ENCODE measurements at places on chromosomes 1 and 21.

GRCh38 chr1:246146804-246147523 lies 360.1 kb downstream of the SMYD3 start:
- no peak for DNase-seq

- DNase-seq, result no peak
Measured at GRCh38 chr1:56535362-56535761, 44.0 kb downstream of the PLPP3 start.

DNA sequence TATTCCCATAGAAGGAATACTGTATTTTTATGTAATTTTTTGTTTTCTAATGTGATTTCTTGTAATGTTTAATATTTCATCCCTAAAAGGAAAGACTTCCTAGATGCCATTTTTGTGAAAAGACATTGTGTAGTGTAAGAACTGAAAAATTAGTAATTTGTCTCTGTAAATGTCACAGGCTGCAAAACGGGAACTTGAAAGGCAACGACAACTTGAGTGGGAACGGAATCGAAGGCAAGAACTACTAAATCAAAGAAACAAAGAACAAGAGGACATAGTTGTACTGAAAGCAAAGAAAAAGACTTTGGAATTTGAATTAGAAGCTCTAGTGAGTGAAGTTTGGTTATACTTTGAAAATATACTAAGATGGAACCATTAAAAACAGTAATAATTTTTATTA lies 132.2 kb downstream of the ITSN1 start:
- DNase-seq, result no peak

- no peak for DNase-seq
Measured at GRCh38 chr1:55047611-55048010, 8.3 kb downstream of the PCSK9 start.

GRCh38 chr1:70820396-70820795 lies 227.2 kb downstream of the PTGER3 start:
- DNase-seq, result no peak

DNA sequence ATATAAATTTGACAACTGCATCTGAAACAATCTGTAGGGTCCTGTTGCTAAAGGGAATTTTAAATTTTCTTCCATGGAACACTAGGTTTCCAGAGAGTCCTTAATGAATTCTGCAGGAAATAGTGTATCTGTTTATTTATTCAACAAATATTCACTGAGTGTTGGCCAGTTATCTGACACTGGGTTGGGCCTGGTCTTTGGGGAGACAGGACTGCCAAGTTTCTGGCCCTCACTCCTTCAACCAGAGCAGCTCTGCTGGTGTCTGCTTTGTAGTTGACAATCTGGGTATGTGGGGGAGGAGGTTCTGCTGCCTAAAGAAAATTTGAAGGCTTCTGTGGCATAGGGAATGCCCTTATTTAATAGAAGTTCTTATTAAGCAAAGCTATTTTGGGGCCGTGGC lies 26.1 kb upstream of the HUNK start:
- no peak for DNase-seq

DNA sequence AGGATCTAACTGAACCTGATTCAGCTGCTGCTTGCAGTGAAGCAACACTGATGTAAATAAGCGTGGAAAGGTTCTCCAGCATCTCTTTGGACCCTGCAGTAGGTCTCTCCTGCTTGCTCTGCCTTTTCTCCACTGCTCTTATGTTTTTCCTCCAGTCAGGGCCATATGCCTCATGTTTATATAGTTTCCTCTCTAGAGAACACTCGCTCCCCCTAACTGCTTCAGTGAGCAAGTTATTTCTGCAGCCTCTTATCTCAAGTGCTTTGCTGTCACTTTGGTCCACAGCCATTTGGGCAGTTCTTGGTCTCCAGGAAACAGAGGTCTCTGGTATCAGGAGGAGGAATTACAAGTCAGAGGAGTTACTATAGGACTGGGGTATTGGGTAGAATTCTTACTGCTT lies 5.3 kb downstream of the PRUNE1 start:
- no peak for DNase-seq

GRCh38 chr21:41008974-41009373 lies 159.0 kb upstream of the BACE2 start:
- DNase-seq, result no peak

DNA sequence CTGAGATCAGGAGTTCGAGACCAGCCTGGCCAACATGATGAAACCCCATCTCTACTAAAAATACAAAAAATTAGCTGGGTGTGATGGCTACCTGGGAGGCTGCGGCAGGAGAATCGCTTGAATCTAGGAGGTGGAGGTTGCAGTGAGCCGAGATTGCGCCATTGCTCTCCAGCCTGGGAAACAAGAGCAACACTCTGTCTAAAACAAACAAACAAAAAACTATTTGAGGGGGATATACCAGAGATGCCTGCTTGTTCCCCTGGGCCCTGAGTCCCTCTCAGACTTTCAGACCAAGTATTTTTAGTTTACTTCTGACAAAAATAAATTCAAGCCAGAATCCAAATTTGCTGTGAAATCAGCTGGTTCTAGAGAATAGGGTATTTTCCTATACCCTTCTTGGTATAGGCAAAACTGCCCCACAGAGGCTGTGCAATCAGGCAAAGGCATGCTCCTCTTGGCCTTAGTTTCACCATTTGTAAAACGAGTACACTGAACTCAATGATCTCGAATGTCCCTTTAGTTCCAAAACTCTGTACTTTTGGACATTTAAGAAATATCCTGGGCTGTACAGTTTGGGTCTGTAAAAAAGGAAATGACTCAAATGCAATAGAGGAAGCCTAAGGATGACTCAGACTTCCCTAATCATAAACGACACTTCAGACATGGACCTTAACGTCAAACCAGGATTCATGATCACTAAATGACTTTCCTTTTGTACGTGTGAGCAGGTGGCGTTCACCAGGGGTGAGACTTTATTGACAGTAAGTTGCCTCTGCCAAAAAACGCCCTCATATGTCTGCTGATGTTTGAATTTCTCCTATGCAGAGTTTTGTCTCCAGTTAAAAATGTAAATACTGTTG lies 16.1 kb downstream of the ENSA start:
- peak; percentile 79 for DNase-seq

DNA sequence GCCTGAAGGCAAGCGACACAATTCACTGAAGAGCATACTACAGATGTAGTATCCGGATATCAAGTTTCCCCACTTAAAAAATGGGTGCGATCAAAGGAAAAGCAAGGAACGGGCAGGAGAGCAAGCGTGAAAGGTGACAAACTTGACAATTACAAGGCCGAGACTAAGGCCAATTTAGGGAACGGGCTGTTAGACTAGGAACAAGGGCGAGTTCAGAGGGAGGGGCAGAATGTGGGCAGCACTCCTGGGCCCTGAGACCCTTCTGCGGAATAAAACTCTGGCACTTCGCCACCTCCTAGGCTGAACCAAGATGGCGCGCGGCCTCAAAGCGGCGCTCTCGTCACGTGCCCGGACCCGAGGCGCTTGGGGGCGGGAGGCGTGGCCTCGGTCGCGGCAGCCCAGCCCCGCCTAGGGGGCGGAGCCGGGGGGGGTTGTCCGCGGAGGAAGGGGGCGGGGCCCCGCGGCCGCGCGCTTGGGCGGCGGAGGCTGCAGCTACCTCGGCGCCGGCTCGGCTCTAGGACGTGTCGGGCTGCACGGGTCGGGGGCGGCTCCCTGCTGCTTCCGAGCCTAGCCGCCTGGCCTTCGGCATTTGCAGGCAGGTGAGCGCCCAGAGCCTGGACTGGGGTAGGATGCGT lies at the start of gene PPFIA4:
TSS of gene PPFIA4 (plus strand) at position 461 of the 635 bp plus-strand sequence. CDS start 12,518 bp downstream, outside the sequence.
- DNase-seq, result peak; percentile 91

DNA sequence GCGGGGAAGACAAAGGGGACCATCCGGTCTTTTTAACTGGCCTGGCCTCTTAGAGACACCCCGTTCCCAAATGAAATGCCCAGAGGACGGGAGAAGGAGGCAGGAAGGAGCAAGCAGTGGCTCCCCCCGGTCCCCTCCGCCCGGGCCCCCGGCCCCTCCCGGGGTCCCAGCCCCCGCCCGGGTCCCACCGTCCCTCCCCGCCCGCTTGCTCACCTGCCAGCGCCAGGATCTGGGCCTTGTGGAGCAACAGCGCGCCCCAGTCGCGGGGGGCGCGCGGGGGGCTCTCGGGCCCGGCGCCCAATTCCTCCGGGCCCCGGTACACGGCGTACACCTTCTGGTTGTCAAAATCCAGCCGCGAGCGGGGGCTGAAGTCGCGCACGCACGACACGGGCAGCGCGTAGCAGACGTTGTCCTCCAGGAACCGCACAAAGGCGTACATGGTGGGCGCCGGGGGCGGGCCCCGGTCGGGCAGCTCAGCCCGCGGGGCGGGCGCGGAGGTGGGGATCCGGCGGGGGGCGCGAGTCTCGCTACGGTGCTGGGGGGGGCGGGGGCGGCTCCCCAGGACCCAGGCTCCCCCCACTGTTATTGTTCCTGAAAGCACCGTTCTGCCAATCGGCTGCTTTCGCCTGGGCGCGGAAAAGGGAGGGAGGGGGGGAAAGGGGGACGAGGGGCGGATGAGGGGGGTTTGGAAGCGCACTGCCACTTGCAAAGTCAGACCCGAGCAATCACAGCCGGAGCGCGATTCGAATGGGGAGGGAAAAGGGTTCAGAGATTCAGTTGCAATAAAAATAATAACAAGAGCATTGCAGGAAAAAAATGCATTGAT lies at the start of gene BEND5:
TSS of gene BEND5 (minus strand) at position 499 of the 826 bp plus-strand sequence. CDS start at position 439, 60 bp downstream.
- DNase-seq, result no peak

DNA sequence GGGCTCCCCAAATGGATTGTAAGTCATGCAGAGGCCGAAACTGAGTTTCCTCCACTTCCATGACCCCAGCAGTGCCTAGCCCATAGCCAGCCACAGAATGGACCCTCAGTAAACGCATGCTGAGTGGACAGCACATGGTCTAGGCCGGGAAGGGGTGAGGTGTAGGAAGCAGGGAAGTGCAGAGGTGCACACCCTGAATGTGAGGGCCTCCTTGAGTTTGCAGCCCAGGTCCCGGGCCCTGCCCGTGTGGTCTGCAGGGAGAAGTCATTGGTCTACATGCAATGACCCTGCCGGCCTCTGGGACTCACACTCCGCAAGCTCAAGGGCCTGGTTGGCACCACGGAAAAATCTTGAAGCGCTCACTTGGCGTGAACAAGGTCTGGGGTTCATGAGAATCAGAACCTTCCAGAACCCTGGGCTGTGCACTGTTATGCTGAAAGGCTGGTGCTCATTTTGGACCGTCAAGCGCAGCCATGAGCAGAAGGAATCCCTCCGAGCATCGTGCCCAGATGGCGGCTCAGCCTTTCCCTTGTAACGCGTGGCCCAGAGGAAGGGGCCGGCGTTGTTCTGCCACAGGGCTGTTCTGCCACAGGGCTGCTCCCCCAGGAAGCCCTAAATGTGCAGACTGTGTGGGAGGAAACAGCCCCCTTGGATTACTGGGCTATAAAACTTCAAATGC lies 66.4 kb downstream of the PSMG1 start:
- DNase-seq, result no peak

DNA sequence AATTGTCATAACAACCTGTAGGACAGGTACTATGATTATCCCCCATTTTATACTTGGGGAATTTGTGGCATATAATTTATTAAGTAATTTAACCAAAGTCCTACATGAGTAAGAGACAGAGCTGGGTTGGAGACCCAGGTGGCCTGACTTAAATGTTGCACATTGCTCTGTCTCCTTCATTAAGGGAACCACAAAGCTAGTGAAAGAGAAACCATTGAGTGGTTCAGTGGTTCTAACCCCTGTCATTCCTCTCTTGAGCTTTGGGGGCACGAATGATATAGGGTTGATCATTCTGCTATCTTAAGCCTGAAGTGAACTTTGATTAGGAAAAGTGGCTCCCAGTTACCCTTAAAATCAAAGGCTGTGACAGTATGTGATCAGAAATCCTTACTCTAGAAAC lies 5.3 kb upstream of the MAP3K7CL start:
- peak; percentile 42 for DNase-seq

DNA sequence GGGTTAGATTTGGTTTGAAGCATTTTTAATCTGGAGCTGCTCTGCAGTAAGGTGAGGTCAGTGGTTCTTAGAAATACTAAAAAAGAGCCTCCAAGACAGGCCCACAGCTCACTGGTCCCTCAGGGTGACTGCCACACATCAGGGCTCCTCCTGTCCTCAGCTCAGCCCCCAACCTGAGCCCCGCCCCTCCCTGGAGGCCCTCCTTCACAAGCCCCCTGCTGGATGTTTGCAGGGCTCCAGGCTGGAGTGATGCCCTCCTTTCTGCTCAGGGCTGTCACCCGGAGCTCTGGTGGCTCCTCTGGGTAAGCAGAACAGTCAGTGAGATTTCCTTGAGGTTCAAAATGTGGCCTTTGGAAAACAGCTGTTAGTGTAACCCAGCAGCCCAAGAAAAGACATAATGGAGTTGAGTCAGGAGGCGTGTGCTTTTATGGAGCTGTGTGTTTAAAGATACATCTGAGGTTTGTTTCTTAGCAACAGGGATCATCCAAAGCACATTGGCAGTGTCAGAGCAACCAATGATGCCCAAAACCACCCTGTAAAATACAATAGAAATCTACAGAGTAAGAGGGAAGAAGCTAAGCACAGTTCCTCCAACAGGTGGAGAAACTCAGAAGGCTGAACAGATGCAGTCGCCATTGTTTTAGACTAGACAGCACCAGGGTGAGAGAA lies 21.4 kb downstream of the STUM start:
- DNase-seq, result peak; percentile 81

DNA sequence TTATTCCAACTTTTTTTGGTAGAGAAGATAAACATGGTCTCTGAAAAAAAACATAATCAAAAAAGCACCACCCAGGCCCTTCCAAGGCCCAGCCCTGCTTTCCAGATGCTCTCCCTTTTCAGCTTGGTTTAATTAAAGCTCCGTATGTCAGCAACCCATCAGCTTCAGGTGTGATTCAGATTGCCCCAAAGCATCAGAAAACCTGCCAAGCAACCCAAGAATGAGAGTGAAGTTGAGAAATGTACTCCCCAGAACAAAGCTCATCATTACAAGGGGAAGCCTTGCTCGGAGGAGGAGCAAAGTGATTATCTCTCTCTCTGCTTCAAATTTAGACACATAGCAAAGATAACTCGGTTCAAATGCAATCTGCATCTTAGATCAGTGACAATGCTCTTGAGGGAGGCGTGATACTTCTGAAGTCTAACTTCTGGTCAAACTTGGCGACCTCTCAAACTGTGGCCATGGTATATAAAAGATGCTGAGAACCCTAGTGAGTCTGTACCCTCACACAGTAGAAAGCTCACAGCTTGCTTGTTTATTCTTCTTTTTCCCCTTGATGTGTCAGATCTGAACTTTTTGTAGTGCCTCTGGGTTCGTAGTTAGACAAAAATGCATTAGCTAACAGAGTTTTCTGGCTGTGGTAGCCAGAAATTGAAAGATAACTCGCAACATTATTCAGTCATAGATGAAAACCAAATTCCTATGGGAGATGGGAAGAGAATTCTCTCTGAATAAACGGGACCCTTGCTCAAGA lies 63.3 kb upstream of the ZC3H11B start:
- DNase-seq, result no peak

DNA sequence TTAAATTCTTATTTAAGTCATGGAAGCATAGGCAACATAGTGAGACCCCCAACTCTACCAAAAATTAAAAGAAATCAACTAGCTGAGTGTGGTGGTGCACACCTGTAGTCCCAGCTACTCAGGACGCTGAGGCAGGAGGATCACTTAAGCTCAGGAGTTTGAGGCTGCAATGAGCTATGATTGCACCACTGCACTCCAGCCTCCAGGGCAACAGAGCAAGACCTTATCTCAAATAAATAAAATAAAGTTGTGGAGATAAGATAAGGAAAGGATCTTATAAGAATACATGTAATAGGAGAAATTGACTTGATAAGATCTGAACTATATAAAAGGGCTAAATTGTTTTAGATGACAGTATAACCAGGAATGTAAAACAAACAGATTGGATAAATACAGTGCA lies 2.3 kb upstream of the BATF3 start:
- DNase-seq, result peak; percentile 23
